A549 treated with dexamethasone at 1 μM for 4 hours (cell line): ENCODE measurements at places on chromosomes 5 and 9. TPM values are rescaled to one million over a fixed set of nuclear protein-coding genes. Genes with fewer than 3 reads are reported as not detected.

Gene HAVCR2
- total RNA-seq, result 0.32 to 0.52 TPM (median 0.38 TPM) in 5 replicates

Gene PCDHA13
- total RNA-seq, result 0.04 to 0.09 TPM (median 0.06 TPM) in 4 of 5 replicates, not detected in the other

Gene SLC36A3
- not detected in 5 replicates for total RNA-seq

Gene ANKDD1B
- 0.07 TPM in 2 of 5 replicates, not detected in the others for total RNA-seq

Gene PCDHB14
- total RNA-seq, result 0.01 to 0.09 TPM (median 0.06 TPM) in 5 replicates
